Hindlimb muscle (tissue), 1 donor: ENCODE measurements at places on chromosomes 3 and 15. TPM values are rescaled to one million over a fixed set of nuclear protein-coding genes. Genes with fewer than 3 reads are reported as not detected.

DNA sequence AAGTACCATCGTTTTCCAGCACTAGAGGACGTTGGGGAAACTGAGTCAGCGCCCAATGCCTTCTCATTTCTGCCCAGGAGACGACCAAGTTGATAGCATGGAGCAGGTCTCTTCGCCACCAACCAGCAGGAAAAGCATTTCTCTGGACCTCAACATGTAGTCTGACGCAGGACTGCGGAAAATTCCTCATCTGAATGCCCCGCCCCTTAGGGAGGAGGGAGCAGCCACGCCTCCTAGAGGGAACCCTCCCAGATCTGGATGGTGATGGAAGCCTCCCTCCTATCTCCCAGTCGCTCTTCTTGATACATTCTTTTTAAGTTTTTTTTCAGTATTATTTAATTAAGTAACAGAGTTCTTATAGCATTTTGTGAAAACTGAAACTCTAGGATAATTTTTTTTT is 17.4 kb upstream of the MINDY4B start:
- no peak for DNase-seq

GRCh38 chr15:64842986-64843561 is 1.4 kb downstream of the PLEKHO2 start:
- no peak for DNase-seq

GRCh38 chr3:169295126-169295525 is 368.4 kb downstream of the MECOM start:
- DNase-seq, result no peak

Gene CCNB2
- polyA plus RNA-seq, result 14.0 TPM
